ENCODE measurements at places on chromosomes 2 and 18.

- DNase-seq, result no peak
Measured at GRCh38 chr18:41965634-41966255, 10.7 kb downstream of the PIK3C3 start.

GRCh38 chr2:213251618-213252017 lies 32.6 kb upstream of the SPAG16 start:
- DNase-seq, result no peak

GRCh38 chr2:50126845-50127244 lies 905.1 kb downstream of the NRXN1 start:
- no peak for DNase-seq

DNA sequence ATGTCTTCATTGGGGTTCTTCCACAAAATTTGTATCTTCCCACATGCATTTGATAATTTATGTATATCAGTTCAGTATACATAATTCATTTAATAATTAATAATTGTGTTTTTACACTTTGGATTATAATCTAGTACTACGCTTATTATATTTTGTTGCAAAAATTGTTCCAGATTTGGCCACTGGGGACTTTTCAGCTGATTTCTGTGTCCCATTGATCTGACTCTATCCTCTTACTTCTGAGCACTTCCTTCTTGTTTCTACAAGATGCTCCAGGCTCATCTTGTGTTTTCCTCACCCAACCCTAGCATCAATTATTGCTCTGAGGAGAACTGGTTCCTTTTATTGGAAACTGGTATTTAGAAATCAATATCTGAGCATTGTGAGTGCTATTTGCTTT lies 215.3 kb upstream of the CDH19 start:
- no peak for DNase-seq

DNA sequence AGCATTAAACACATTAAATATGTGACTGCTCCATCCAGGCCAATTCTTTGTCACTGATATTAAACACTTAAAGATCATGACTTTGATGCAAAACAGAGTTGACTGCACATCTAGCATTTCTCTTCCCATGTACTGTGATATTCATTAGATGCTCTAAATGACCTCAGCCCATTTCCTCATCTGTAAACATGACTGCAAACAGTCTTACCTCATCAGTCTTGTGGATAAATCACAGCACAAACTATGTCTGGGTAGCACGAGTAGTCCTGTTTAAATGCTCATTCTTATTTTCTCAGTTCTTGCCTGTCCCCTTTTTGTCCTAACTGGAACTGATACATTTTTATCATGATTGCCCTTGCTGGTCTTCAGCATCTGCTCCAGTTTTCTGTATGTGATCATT lies 1974.8 kb upstream of the LRRTM1 start:
- no peak for DNase-seq

GRCh38 chr2:161004379-161004778 lies 155.8 kb upstream of the TANK start:
- DNase-seq, result no peak

DNA sequence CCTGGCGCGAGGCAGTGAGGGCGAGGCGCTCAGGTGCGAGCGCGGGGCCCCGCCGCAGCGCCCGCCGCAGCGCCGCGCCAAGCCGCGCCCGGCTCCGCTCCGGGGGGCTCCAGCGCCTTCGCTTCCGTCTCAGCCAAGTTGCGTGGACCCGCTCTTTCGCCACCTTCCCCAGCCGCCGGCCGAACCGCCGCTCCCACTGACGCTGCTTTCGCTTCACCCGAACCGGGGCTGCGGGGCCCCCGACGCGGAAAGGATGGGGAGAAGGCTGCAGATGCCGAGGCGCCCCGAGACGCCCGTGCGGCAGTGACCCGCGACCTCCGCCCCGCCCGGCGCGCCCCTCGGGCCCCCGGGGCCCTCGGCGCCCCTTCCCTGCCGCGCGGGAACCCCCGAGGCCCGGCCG lies 328 bp upstream of the INHBB start:
- DNase-seq, result no peak

DNA sequence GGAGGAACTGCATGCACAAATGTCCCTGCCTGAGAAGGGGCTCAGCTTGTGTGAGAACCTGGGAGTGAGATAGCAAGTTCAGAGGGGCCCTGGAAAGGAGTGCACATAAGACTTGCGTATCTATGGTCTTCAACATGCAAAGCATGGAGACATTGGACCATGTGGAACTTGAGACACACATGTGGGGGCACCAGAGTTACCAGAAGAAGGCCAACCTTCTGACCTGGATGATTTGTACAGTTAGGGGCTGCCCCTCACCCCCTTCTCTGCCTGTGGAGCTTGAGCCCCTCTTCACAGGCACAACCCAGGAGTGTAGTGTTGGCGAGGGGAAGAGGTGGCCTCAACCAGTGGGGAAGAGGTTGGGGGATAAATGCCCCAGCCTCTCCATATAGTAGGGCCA lies 165.0 kb upstream of the ARL4C start:
- DNase-seq, result no peak

DNA sequence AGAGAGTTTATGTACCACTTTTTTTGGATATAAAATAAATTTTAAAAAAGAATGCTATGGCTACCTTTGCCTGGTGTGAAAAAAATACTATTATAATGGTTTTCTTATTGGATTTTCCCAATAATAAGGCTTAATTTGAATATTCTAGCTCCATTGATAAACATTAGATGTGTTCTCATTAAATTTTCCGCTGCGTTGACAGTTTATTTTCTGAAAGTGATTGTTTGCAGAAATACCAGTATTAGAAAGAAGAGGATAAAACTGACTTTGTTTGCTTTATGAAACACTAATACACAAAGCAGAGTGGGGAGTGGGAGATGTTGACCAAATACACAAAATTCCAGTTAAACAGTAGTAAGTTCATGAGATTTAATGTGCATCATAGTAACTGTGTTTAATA lies 433.3 kb upstream of the TMEFF2 start:
- no peak for DNase-seq

- DNase-seq, result no peak
Measured at GRCh38 chr2:236904389-236905263, 181.1 kb upstream of the COPS8 start.

DNA sequence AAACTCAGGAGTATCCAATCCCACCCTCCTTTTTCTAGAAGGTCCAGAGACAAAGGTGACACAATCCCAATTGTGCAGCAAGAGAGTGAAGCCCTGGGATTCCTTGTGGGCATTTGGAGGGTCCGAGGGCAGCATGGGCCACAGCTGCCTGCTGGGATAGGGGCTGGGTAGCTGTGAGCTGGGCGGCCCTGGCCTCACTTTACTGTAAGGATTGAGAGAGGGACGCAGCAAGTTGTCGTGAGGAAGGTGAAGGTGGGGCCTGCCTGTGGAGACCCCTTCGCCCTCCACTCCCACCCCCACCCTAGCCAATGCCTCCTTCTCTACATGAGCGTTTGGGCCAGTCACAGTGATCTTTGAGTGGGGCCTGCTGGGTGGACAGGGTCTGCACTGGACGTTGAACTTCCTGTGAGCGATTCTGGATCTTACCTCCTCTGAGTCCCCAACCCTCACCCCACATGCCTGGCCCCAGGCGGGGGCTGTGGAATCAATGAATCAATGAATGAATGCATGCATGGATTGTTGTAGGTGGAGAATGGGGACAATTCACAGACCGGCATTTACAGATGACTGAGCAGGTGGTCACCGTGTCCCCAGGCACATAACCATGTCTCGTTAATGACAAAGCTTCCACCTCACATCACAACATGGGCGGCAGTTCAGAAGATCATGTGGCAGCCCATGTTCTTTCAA lies 107.2 kb downstream of the INHBB start:
- DNase-seq, result no peak

DNA sequence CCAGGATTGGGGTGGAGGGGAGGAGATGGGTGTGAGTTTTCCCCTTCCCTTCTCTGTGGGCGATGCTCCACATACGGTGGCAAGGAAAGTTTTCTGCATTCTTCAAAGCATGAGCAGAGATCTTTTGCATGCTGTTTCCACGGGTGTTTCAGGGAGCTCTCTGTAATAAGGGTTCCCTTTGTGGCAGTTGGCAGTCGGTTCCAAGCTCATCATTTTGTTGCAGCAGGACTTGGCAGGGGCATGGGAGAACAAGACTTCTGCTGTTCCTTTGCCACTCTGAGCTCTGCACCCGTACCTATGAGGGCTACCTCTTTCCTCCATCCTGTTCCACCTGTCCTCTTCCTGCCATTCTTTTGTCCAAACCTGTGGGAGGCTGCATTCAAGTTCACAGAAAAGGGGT lies 71.3 kb upstream of the SPRED2 start:
- DNase-seq, result no peak

GRCh38 chr2:152103271-152103670 lies 4.4 kb upstream of the CACNB4 start:
- no peak for DNase-seq

DNA sequence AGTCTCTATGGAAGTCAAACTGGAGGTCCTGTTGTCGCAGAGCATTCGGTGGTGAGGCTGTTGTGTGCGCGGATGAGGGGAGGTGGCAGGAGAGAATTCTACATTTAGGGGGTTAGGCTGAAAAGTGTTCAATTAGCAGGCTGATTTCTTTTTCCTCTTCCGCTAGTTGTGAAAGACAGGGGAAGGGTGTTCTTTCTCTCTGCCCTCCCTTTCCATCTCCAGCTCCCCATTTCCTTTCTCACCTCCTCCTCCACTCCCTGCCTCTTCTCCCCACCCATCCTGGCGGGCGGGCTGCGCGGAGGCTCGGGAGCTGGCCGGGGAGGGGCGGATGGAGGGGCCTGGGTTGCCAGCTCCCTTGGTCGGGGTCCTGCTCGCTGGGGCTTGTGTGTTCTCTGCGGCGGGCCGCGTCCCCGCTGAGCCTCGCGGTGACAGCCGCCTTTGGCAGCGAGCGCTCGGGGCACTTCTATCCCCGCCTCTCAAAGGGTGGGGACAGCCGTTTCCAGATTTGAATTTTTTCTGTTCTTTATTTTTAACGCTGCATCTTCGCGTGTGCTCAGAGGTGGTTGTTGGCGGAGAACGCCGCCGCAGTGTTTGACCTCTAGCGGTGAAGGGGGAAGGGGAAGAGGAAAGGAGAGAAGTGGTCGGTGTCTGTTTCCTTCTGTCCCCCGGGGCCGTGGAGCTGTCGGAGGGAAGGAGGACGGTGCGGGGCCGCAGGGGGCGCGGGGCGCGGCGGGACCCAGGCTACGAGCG lies 3.6 kb downstream of the SOX11 start:
- DNase-seq, result no peak

GRCh38 chr18:46237891-46238290 lies 133.7 kb downstream of the HAUS1 start:
- DNase-seq, result no peak

- DNase-seq, result no peak
Measured at GRCh38 chr18:6633310-6633709, 96.2 kb upstream of the ARHGAP28 start.

DNA sequence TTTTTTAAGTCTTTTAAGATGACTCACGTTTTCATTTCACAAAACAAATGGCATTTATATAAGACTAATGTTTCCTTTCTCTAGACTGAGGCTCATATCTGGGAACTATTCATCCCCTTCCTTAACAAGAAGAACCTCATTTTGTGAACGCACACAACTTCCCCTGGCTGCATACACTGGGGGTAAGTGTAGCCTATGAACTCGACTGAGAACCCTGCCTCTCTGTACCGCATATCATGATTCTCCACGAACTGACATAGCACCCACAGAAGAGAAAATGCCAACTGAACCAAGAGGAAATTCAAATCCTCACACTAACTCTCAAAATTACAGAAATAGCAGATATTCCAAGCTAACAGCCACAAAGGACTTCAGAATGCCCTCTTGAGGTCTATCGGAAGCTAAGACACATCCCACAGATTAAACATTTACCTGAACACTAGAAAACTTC lies 236.7 kb downstream of the TCF4 start:
- DNase-seq, result no peak

- DNase-seq, result no peak
Measured at GRCh38 chr2:108612514-108613183, 78.4 kb downstream of the LIMS1 start.

- no peak for DNase-seq
Measured at GRCh38 chr2:15316370-15316814, 244.7 kb downstream of the NBAS start.

- no peak for DNase-seq
Measured at GRCh38 chr2:44652701-44653100, 288.8 kb upstream of the SIX3 start.

DNA sequence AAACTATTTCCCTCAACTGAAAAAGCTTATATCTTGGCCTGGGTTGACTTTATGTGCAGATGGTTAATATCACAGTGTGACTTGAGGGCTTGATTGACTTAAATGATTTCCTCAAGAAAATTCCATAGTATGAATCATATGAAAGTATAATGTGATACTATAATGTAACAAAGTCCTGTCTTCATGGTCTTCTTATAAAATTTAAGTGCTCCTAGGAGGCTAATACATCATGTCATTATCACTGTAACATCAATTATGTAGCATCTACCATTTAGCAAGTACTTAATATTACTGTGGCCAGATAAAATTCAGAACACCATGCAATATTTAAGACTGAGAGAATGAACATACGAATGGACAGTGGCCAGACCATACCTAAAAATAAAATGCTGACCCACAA lies 276.1 kb downstream of the RIT2 start:
- DNase-seq, result no peak

DNA sequence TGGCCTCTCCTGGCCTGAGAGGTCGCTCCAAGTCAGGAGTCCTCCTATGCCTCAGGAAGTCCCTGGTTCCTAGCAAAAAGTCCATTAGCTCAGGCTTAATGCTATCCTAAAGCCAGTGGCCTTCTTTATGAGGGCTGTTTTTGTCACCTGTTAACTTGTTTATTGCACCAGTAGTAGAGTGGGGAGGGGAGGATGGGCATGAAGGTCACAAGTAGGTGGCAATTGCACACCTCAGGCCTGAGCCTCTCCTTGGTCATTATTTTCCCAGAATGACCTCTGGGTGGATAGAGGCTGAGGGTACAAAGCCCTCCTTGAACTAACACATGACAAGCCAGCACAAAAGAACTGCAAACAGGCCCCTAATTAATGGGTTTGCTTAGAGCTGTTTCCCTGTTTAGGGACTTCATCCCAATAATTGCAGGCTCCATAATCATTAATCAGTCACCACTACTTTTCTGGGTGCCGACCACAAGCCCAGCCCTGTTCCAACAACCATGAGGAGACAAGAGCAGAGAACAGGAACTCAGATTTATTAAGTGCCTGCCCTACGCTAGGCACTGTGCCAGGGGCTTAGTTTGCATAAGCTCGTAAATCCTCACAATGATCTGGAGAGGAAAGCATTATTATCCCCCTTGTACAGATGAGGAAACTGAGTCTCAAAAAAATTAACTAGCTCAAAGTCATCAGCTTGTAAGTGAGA lies 123.0 kb upstream of the PKDCC start:
- DNase-seq, result no peak

GRCh38 chr2:228072669-228073068 lies 108.8 kb downstream of the SPHKAP start:
- no peak for DNase-seq

- no peak for DNase-seq
Measured at GRCh38 chr18:5395860-5396448, 100.4 kb upstream of the ZBTB14 start.
